ELR (cell line): ENCODE measurements at places on chromosomes 13 and 19.

DNA sequence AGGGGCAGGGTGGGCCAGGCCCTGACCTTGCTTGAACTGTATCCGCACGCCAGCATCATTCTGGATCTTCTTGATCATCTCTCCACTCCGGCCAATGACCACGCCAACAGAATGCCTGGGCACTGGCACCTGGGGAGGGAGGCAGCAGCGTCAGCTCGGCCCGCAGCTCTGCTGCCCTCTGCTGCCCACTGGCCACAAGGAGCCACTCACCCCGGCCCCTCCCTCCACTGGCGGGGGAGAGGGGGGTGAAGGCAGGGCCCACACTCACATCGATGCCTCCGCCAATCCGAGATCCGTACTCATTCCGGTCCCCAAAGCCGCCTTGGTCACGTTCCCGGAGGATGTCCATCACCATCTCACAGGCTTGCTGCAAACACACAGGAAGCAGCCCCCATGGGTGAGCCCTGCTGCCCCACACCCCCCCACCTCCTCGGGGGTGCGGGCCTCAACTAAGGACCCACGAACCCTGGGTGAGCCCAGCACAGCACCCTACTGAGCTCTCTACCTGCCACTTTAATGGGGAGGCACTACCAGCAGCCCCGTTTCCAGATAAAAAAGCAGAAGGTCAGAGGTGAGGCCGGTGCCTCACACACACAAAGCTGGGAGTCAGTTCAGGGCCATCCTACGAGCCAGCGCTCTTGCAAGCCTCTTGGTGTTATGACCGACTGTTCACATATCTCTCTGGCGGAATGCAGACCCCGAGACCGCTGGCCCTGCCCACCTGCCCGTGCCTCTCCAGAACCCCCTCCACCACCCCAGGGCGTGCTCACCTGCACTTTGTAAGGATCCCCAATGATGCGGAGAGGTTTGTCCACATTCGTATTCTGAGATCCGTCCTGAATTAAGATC, 6.7 kb downstream of the KHSRP start:
- peak; percentile 27 for DNase-seq

- DNase-seq, result no peak
These were observed 311.6 kb downstream of the ENOX1 start for GRCh38 chr13:43475140-43475539.

- DNase-seq, result no peak
These were observed 25.2 kb downstream of the COL4A1 start for GRCh38 chr13:110281736-110282135.

DNA sequence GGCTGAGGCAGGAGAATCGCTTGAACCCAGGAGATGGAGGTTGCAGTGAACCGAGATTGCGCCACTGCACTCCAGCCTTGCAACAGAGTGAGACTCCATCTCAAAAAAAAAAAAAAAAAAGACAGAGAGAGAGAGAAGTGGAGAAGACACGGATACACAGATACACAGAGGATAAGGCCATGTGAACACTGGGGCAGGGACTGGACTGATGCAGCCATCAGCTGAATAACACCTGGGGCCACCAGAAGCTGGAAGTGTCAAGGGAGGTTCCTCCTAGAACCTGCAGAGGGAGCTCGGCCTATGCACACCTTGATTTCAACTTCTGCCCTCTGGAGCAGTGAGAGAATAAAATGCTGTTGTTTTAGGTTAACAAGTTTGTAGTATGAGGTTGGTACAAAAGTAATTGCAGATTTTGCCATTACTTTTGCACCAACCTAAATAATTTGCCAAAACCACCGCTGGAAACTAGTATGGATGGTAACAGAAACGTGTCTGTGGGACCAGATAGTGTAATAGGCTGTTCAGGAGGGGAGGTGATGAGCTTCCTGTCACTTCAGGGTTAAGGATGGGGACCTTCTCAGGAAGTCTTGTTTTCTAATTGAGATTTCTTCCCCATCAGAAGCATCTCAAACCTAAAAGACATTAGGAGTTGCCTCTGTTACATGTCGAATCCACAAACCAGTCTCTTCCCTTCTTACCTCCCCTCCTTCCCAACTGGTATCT, 36.4 kb upstream of the IGSF23 start:
- DNase-seq, result peak; percentile 69

DNA sequence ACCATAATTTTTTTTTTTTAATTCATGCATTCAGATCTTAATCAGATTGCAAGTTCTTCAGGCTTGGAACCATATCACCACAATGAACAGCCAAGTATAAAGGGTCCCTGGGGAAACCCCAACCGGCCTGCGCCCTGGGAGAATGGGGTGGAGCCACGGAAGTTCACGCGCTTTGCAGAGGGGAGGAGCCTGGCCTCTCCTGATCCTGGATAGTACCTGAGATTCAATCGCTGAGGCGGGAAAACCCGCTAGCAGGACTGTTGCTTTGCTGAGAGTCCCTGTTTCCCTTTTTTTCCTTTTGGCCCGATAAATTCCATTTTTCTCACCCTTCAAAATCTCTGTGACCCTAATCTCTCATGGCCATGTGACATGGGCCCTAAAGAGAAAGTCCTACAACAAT, 385.1 kb downstream of the IRS2 start:
- DNase-seq, result no peak

GRCh38 chr13:26465514-26465913, 92.0 kb upstream of the WASF3 start:
- DNase-seq, result peak; percentile 15

GRCh38 chr13:40456397-40456953, 210.0 kb downstream of the FOXO1 start:
- DNase-seq, result no peak

- DNase-seq, result peak; percentile 54
These were observed 60.4 kb downstream of the WDFY2 start for GRCh38 chr13:51644654-51645053.

DNA sequence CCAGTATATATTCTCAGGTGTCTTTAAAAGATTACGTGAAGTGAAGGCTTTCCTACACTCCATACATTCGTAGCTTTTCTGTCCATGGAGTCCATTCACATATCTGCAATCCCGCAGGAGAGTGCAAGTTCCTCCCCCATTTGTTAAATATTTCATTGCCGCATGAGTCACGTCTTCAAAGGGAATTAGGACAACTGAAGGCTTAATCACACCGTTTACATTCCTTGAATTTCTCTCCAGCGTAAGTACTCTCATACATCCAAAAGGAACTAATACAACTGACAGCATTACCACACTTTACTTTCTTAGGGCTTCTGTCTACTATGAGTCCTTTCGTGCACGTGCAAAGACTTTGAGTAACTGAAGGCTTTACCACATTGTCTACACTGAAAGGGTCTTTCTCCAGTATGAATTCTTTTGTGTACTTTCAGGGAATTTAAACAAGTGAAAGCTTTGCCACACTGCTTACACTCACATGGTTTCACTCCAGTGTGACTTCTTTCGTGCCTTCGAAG, 29.0 kb upstream of the ZNF564 start:
- peak; percentile 84 for DNase-seq

- no peak for DNase-seq
These were observed 11.4 kb upstream of the CRTC1 start for GRCh38 chr19:18672044-18672451.

DNA sequence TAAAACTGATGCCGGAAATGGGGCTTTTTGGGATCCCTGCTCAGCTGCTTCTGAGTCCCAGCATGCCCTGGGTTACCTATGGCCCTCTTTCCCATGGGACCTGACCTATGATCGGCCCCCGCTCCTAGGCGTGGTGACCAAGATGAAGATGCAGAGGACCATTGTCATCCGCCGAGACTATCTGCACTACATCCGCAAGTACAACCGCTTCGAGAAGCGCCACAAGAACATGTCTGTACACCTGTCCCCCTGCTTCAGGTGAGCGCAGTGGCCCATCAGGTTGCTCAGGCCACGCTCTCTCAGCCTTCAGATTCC, 1.5 kb downstream of the RPS11 start:
- DNase-seq, result no peak

GRCh38 chr13:89465366-89465765, 1794.2 kb downstream of the SLITRK5 start:
- peak; percentile 76 for DNase-seq

DNA sequence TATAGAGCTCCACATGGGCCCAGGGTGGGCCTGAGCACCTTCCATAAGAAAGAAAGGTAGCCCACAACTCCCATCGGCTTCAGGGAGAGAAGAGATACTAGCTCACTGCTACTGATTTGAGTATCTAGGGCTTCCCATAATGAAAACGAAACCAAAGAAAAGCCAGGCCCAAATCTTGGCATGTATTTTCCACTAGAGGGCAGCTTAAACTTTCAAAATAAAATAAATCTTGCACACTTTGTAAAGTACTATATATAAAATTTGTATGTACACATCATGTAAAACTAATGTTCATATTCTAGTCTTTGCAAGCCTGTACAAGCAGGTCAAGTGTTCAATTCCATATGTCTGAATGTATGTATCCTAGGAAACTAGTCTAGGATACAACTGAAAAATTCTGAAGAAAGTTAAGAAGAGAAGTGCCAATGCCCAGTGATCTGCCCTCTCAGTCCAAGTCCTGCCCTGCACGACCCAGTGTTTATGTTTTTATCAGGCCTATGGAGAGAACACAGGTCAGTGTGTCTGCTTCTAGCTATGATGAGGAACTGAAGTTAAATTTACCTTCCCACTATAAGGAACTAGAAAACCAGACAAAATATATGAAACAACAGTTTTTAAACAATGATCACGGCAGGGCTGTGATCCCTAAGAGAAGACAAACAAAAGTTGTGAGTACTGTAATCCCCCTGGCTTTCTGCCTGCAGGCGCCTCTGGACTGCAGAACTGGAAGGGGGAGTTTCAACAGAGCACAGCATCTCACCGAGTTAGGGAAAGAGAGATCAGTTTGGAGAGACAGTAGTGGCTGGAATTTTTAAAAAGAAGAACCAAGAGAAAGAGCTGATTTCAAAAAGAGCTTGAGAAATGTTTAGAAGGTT, 475.7 kb downstream of the UQCRFS1 start:
- DNase-seq, result peak; percentile 69

DNA sequence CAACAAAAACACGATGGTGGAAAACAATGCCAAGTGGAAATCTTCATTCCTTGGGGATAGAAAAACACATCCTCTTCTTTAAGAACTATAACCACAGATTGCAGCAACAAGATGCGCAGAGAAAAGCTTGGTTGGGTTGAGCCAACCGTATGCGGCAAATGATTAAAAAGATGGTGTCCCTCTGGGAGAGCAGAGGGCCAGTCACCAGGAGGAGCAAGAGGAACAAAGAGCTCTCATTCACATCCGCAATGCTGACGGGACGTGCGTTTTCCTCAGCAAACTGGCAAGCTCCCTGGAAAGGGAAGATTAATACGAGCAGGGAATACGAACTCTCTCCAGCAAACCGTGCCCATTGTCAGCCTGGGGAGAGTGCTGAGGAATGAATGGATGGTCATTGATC, 141.6 kb downstream of the KATNAL1 start:
- DNase-seq, result no peak

DNA sequence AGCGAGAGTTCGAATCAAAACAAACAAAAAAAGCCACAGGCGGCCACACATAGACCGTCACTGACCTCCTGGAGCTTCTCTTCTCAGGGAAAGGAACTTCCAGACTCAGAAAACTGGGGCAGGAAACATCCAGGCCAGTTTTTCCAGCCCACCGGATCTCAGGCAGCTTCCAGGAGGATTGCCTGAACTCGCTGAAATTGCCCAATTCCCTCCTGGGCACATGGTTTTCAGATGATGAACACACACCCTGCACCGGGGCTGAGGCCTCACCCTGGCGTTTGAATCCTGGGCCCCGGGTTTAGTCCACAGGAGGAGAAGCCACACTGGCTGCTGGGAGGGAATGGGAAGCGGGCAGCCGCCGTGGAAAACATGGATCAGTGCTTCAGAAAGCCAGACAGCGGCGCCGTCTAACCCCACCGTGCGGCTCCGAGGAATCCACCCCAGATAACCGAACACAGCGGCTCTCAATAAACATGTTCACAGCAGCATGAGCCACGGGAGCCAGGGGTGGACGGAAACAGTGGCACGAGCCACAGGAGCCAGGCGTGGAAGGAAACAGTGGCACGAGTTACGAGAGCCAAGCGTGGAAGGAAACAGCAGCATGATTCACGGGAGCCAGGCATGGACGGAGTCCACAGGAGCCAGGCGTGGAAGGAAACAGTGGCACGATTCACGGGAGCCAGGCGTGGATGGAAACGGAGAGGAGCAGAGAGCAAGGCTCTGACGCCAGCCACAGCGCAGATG, 18.2 kb upstream of the PTBP1 start:
- peak; percentile 89 for DNase-seq

GRCh38 chr13:104766319-104766718, 1700.1 kb upstream of the SLC10A2 start:
- no peak for DNase-seq
